ENCODE measurements at places on chromosomes 6 and 20.

DNA sequence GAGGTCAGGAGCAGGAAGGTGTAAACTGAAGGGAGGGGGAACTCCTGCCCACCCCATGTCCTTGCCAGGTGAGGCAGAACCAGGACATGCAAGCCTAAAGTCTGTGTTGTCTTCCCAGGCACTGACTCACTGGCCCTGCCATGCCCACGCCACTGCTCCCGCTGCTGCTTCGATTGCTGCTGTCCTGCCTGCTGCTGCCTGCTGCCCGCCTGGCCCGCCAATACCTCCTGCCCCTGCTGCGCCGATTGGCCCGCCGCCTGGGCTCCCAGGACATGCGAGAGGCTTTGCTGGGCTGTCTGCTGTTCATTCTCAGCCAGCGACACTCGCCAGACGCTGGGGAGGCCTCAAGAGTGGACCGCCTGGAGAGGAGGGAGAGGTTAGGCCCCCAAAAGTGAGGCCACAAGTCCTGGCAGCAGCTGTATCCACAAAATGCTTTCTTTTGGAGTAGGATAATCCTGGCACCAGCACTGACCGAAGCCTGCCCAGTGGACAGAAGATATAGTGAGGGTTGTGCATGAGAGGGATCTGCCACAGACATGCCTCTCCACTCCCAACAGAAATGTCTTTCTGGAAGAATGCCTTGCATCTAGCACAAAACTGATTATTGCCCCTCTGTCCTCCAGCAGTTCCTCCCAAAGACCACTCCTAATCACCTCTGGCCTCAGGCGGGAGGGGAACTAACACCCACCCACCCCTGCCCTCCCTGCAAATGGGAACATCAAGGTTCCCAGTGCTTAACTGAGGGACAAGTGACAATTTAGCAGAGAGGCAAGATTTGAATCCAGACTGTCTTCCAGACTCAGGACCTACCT lies 812 bp downstream of the MYMX start:
- peak; percentile 77 for DNase-seq

- DNase-seq: no peak
Measured at GRCh38 chr6:3873051-3873450, 23.9 kb downstream of the FAM50B start.

- DNase-seq: no peak
Measured at GRCh38 chr20:34578521-34578920, 20.0 kb downstream of the MAP1LC3A start.

- DNase-seq: no peak
Measured at GRCh38 chr6:82976179-82976578, 89.5 kb downstream of the UBE3D start.

DNA sequence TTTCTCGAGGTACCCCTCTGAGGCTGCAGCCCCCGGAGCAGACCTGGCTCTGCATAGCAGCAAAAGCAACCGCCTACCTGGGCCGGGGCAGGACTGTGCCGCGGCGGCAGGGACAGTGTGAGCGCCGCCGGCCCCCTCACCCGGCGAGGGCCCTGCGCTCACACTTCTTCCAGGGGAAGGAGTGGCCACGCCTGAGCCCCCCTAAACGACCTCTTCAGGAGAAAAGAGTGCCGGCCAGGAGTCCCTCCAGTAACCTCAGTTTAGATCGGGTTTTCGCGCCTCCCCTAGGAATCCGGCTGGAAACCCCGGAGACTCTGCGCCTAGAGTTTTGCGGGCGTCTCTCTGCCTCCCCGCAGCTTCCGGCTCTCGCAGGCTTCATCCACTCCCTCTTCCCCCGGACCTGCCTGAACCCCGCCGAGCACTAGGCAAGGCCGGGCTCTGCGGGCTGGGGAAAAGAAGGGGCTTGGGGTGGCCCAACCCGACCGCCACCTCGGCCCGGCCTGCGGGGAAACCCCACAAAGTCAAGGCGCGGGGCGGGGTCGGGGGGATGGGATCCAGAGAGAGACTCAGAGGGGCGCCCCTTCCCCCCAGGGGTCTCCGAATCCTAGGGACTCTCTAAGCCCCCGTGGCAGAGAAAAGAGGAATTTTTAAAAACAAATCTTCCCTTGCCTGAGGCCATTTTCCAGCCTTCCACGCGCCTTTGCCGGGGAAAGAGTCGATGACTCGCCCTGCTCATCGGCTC lies 558 bp downstream of the LINC00237 start:
- peak; percentile 60 for DNase-seq

DNA sequence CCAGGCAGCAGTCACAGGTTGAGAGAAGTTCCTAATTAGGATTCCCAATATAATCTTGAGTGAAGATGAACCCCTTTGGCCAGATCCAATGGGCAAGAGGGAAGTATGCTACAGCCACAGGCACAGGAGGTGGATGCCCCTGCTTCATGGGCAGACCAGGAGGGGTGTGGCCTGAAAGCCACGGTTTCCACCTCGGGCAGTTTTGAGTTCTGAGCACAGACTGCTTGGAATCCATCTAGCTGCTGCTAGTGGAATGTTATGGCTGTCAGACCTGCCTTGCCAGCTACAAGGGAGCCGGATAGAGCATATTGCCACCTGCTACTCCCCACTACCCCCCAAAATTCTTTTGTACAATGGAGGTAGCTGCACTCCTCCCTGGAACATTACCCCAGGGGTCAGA lies 672.9 kb downstream of the HACE1 start:
- DNase-seq: peak; percentile 44

Data from ELF-1 (cell line).